ENCODE measurements at places on chromosomes 13 and 19. TPM values are rescaled to one million over a fixed set of nuclear protein-coding genes. Genes with fewer than 3 reads are reported as not detected.
A peak's percentile ranks its signal among the peaks of the same experiment; 100 is the strongest.

- DNase-seq: no peak
- peaks cover 1% of the 10 kb centered on the region for H3K36me3 ChIP-seq
- H3K4me1 ChIP-seq: peaks cover 17% of the 10 kb centered on the region
- H3K27me3 ChIP-seq: peaks cover 2% of the 10 kb centered on the region
- no peak overlapping the region for H3K4me3 ChIP-seq
Observed at GRCh38 chr13:41501281-41501680, 43.9 kb downstream of the RGCC start.

Gene CD22
- total RNA-seq: not detected

DNA sequence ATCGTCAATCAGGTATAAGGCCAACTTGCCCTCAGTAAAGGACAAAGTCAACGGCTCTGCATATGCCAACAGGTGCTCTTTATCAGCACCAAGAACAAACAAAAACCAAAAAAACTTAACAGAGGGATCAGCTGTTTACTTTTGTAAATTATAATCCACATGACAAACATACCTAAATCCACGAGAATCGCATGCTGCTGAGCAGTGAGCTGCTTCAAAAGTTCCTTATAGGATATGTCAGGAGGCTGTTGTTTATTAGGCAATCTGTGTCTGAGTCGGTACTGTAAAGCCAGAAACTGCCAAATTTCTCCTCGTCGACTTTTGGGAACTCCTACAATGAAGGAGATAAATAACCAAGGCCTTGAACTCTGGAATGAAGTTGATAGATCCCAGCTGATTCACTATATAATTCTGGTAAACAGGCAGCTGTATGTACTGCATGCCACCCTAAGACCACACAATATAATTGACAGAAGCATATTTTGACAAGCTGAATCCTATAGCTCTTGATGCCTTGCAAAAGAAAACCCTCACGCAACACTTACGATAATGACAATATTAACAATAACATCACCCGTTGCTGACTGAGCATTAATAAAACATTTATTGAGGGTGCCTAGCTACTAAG is 179.8 kb downstream of the TBC1D4 start:
- DNase-seq: no peak
- H3K4me1 ChIP-seq: peaks cover 21% of the 10 kb centered on the region
- H3K36me3 ChIP-seq: no peaks in the 10 kb centered on the region
- no peak overlapping the region for H3K27ac ChIP-seq
- no peak overlapping the region for H3K4me3 ChIP-seq
- no peaks in the 10 kb centered on the region for H3K27me3 ChIP-seq

DNA sequence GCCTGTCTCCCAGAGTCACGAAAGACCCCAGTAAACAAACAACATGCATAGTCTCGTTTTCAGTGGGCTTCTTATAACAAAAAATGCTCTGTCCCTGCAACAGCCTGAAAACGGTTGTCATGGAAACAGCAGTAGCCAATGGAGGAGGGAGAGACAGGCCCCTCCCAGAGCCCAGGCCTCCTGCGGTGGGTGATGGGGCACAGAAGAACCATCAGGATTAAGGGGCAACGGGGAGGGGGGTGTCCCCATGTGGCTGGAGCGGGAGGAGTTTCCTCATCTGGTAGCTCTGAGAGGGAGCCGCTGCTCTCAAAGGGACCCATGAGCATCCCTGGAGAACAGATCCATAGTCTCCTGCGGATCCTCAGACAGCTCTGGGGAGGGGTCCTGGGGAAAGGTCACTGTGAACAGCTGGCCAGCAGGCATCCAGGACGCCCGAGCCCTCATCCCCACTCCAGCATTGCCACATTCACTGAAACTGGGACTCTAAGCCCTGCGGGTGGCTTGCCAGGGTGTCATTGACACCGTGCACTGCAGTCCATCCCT is 37.5 kb upstream of the PNMA8B start:
- H3K4me1 ChIP-seq: peaks cover 10% of the 10 kb centered on the region
- no peak overlapping the region for H3K27ac ChIP-seq
- H3K27me3 ChIP-seq: peaks cover 8% of the 10 kb centered on the region
- no peak for DNase-seq
- no peaks in the 10 kb centered on the region for H3K36me3 ChIP-seq
- no peak overlapping the region for H3K4me3 ChIP-seq

- H3K36me3 ChIP-seq: no peaks in the 10 kb centered on the region
- H3K4me1 ChIP-seq: peaks cover 23% of the 10 kb centered on the region
- no peaks in the 10 kb centered on the region for H3K27me3 ChIP-seq
Observed at GRCh38 chr13:33554919-33555791, 262.8 kb upstream of the RFC3 start.

DNA sequence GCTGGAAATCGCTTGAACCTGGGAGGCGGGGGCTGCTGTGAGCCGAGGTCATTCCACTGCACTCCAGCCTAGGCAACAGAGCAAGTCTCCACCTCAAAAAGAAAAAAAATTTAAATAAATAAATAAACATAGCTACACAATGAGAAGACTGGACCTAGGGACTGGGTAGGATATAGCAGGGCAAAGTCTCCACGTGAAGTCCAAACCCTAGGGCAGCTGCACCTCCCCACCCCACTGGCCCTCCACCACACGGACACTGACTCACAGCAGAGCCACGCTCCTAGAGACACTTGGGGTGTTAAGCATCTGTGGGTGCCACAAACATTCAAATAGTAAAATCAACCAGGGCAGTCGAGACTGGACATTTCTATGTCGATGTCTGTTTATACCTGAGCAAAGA is 7.1 kb downstream of the LATS2 start:
- H3K27me3 ChIP-seq: no peaks in the 10 kb centered on the region
- DNase-seq: no peak
- peaks cover 77% of the 10 kb centered on the region for H3K4me1 ChIP-seq
- peak overlapping the region; percentile 27 for H3K27ac ChIP-seq
- peaks cover 3% of the 10 kb centered on the region for H3K36me3 ChIP-seq

Gene ZAR1L
- not detected for total RNA-seq

DNA sequence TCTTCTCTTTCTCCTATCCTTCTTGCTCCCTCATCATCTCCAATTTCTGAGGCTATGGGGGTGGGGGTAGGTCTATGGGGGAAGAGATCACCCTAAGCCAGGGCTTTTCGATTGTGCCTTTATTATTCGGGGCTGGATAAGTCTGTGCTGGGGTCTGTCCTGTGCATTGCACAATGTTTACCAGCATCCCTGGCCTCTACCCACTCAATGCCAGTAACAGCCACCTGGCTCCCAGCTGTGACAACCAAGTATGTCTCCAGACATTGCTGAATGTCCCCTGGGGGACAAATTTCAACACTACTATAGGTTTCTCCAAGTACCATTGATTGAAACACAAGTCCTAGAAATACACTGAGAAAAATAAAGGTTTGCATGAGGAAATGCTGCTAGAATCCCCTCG is 13.2 kb downstream of the CBY2 start:
- H3K36me3 ChIP-seq: peaks cover 2% of the 10 kb centered on the region
- no peaks in the 10 kb centered on the region for H3K27me3 ChIP-seq
- no peak overlapping the region for H3K27ac ChIP-seq
- no peak for DNase-seq

- H3K36me3 ChIP-seq: no peaks in the 10 kb centered on the region
- no peak overlapping the region for H3K4me3 ChIP-seq
- H3K4me1 ChIP-seq: peaks cover 15% of the 10 kb centered on the region
- H3K27me3 ChIP-seq: no peaks in the 10 kb centered on the region
Observed at GRCh38 chr19:48950830-48951519, 3.7 kb upstream of the BAX start.

Gene VASP
- 142 TPM for total RNA-seq

Gene ZNF726
- total RNA-seq: 0.67 TPM

GRCh38 chr19:50341091-50341564 is 12.0 kb upstream of the KCNC3 start:
- no peaks in the 10 kb centered on the region for H3K4me1 ChIP-seq
- H3K4me3 ChIP-seq: no peak overlapping the region
- H3K36me3 ChIP-seq: peaks cover 12% of the 10 kb centered on the region
- H3K27ac ChIP-seq: no peak overlapping the region
- no peak for DNase-seq

GRCh38 chr13:47929156-47929555 is 71.9 kb downstream of the SUCLA2 start:
- H3K36me3 ChIP-seq: no peaks in the 10 kb centered on the region
- no peak overlapping the region for H3K4me3 ChIP-seq
- no peak for DNase-seq
- no peaks in the 10 kb centered on the region for H3K27me3 ChIP-seq
- no peaks in the 10 kb centered on the region for H3K4me1 ChIP-seq

DNA sequence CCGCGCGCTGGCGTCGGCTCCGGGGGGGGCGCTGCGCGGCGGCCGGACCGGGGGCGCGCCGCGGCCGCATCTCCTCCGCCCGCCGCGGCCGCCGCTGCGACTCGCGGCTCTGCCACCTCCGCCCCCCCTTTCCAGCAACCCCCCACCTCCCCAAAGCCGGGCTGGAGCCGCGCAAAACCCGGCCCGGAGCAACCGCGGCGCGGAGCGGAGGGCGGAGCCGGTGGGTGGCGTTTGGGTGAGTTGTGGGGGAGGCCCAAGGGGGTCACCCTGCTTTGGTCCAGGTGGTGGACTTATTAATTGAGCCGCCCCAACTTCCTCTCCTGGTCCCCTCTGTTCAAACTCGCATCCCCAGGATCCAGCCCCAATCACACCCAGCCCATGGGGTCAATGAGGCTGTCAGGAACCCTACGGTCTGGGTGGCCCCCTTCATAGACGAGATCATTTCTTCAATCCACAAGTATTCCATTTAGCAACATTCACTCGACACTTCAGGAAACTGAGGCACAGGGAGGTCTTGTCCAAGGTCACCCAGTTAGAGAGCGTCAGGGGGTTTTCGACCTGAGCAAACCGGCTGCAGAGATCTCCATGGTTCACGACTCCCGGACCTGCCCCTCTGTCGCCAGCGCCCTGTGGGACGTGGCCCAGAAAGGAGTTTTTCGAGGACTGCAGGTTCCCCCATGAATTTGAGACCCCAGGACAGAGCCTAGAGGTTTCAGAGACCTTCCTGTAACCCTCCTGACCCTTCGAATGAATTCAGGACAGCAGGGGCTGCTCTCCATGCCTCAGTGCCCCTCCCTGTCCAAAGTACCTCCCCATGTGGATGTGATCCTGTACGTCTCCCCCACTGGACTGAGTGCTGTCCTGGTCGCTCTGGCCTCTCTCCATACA is 22.4 kb upstream of the SEMA6B start:
- peaks cover 5% of the 10 kb centered on the region for H3K4me1 ChIP-seq
- H3K4me3 ChIP-seq: peak overlapping the region; percentile 64
- no peak overlapping the region for H3K27ac ChIP-seq
- no peaks in the 10 kb centered on the region for H3K36me3 ChIP-seq
- no peak for DNase-seq
- peaks cover 10% of the 10 kb centered on the region for H3K27me3 ChIP-seq

DNA sequence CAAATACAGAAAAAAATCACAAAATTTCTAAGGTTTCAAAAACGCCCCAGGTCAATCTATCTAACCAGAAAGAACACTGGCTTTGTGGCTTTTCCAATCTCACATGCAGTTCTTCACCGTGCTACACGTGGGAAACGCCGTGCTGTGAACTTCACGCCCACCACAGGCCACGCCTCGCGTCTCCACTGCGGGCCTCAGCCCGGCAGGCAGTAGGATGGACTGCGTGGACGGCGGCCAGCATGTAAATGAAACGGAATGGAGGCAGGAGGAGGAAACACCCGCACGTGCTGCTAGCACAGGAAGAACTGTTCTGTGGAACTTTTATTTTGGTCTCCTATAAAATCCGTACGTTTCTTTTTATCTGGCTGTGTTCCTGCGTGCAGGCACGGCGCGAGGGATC is 23.8 kb downstream of the ZNF787 start:
- no peak overlapping the region for H3K4me3 ChIP-seq
- no peak overlapping the region for H3K27ac ChIP-seq
- no peaks in the 10 kb centered on the region for H3K4me1 ChIP-seq

Gene SMIM44
- total RNA-seq: not detected

GRCh38 chr19:18097217-18097992 is at the start of gene MAST3:
Gene MAST3, plus strand, starts transcription at chr19:18097778. Its CDS starts 15 bp downstream, at chr19:18097793.
- H3K27ac ChIP-seq: no peak within 1 kb of the TSS
- peak within 1 kb of the TSS; percentile 64 for H3K4me3 ChIP-seq
- H3K27me3 ChIP-seq: peaks cover 15% of the 10 kb centered on the region
- H3K4me1 ChIP-seq: peaks cover 27% of the 10 kb centered on the region
- H3K36me3 ChIP-seq: no peaks in the 10 kb centered on the region

DNA sequence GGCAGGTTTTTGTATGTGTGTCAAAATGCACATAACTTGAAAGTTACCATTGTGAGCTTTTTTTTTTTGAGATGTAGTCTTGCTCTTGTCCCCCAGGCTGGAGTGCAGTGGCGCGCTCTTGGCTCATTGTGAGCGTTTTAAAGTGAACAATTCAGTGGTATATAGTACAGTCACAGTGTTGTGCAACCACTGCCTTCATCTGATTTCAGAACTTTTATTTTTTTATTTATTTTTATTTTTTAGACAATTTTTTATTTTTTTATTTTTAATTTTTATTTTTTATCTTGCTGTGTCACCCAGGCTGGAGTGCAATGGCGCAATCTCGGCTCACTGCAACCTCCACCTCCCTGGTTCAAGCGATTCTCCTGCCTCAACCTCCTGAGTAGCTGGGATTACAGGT is 15.0 kb downstream of the SLC25A42 start:
- no peaks in the 10 kb centered on the region for H3K4me1 ChIP-seq
- no peak for DNase-seq
- H3K27ac ChIP-seq: no peak overlapping the region
- H3K27me3 ChIP-seq: no peaks in the 10 kb centered on the region
- H3K36me3 ChIP-seq: peaks cover 7% of the 10 kb centered on the region

Gene ATP7B
- total RNA-seq: 16.6 TPM

Gene RNF17
- total RNA-seq: not detected

GRCh38 chr19:41551711-41552110 is 24.3 kb upstream of the CEACAM21 start:
- H3K36me3 ChIP-seq: no peaks in the 10 kb centered on the region
- no peak overlapping the region for H3K27ac ChIP-seq
- H3K4me1 ChIP-seq: no peaks in the 10 kb centered on the region
- no peak overlapping the region for H3K4me3 ChIP-seq

Gene SIGLECL1
- total RNA-seq: not detected

Gene OLFM4
- total RNA-seq: not detected

- DNase-seq: no peak
- H3K4me1 ChIP-seq: peaks cover 39% of the 10 kb centered on the region
- no peak overlapping the region for H3K27ac ChIP-seq
- H3K4me3 ChIP-seq: no peak overlapping the region
- no peaks in the 10 kb centered on the region for H3K36me3 ChIP-seq
Observed at GRCh38 chr13:97498419-97498818, 64.5 kb downstream of the RAP2A start.

- peaks cover 1% of the 10 kb centered on the region for H3K36me3 ChIP-seq
- no peaks in the 10 kb centered on the region for H3K4me1 ChIP-seq
- H3K27ac ChIP-seq: no peak overlapping the region
- H3K27me3 ChIP-seq: peaks cover 5% of the 10 kb centered on the region
- no peak overlapping the region for H3K4me3 ChIP-seq
Observed at GRCh38 chr19:6185835-6186834, 50.7 kb downstream of the ACSBG2 start.

DNA sequence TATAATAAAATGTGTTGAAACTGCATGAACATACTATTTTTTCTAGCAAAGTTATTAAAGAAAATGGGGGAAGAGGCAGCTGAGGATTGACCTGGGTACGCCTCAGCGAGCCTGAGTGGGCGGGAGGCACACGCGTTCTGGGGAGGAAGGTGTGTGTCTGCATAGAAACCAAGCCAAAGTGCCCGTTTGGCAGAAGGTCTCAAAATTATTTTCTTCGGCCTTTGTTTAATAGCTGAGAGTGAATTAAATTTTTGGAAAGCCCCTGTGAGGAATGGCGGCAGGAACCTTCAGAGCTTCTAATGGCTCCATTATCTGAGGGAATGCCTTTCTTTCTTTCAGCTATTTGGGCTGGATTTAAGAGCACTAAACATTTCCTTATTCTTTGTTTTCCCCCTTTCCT is 5.2 kb downstream of the ZIC2 start:
- no peak for DNase-seq
- peaks cover 49% of the 10 kb centered on the region for H3K4me1 ChIP-seq
- H3K27ac ChIP-seq: peak overlapping the region; percentile 97
- H3K27me3 ChIP-seq: no peaks in the 10 kb centered on the region
- peak overlapping the region; percentile 75 for H3K4me3 ChIP-seq
- H3K36me3 ChIP-seq: peaks cover 19% of the 10 kb centered on the region

Data from chondrocyte (in vitro differentiated cells).